ENCODE measurements at places on chromosomes 11 and 22.
A peak's percentile ranks its signal among the peaks of the same experiment; 100 is the strongest.

DNA sequence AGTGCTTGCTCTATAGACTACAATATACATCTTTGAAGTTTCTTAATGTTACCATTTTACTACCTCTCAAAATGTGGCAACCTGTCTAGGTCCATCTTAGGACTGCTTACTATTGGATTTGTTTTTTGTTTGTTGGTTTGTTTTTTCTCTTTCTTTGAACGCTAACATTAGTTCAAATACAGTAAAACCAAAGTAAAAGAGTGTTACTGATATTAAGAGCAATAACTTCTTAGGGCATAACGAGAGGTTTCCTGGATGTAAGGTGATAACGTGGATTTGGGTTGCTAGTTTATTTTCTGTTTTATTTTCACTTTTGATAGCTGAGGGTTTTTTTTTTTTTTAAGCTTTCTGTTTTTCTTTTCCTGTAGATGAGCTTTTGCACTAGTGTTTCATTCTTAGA, 43.6 kb downstream of the TMEM135 start:
- DNase-seq, result no peak

DNA sequence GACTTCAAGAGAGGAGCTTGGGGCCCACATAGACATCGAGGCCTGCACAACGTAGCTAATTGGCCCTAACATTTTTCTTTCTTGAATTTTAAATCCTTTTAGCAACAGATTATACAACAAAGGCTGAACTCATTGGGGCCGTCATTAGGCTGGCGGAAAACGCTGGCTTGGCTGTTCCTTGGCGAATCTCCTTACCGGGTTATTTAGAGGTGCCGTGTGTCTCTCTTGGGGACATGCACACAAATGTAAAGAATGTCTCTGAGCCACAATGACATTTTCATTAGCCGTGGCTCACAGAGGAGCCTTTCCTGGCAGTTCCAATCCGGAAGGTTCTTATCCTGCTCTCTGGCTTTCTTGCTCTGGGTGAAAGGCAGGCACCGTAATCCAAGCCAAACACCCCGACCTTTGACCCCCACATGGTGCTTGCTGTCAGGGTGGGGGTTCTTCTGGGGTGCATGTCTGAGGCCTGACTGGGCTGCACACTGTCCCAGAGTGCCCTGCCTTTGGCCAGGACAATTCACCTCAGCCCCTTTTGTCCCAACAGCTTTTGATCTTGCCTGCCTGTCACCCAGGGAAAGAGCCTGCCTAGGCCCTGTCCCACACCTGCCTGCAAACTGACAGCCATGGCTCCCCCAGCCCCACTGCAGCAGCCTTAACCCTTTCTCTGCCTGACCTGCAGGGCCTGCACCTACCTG, 9.2 kb upstream of the FGF3 start:
- no peak for DNase-seq

DNA sequence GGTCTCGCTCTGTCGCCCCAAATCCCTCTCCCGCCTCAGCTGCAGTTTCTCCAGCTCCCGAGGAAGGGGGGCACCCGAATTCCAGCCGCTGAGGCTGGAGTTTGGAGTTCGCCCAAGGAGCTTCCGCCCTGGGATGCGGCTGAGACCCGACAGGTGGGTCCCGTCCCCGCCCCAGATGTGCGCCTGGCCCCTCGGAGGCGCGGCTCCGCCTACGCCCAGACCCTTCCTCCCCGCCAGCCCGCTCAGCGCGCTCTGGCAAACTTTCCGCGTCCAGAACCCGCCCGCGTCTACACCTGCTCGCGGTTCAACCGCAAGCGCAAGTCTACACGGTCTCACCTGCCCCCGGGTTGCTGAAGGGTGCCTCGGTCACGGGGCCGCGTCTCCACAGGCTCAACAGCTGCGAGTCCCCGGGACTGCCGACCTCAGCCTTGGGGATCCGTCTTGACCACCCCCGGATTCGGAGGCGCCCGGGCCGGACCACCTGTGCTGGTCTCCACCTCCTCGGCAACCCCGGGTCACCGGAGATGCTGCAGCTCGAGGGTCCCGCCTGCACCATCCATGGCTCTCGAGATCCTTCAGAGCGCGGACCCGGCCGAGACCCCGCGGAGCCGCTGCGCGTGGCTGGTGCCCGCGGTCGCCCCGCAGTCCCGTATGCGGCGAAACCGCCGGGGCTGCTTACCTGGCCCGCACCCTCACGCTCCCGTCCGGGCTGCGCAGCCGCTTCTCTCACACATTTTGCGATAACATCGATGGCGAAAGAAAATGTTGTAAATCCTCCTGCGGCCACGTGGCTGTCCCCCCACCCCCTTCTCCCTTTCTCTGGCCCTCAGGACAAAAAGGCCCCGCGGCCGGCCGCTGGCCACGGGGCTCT, 63.6 kb downstream of the NFAM1 start:
- DNase-seq, result peak; percentile 8

GRCh38 chr11:120564573-120565311, 53.2 kb downstream of the GRIK4 start:
- DNase-seq, result no peak

- no peak for DNase-seq
Measured at GRCh38 chr11:62677714-62678113, 1.2 kb downstream of the UBXN1 start.

DNA sequence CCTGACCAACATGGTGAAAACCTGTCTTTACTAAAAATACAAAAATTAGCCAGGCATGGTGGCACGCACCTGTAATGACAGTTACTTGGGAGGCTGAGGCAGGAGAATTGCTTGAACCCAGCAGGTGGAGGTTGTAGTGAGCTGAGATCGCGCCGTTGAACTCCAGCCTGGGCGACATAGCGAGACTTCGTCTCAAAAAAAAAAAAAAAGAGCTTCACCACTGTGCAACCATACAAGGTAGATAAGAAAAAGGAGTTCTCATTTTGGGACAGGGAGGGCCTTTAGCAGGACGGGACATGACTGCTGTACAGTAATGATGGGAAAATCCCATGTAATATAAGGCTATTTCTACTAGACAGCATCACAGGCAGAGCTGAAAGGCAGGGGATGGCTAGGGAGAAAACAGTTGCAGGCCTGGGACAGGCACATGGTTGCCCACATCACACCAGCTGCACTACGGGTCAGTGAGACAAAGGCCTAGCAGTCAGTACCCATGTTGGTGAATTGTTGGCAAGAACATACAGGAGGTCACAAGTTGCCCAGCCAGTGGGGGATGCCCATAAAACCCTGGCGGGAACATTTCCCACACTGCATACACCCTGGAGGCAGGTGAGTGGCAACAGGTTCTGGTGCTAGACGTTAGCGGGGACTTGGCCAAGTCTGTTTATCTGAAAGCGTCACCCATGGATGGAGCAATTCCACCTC, 5.4 kb downstream of the TANGO2 start:
- DNase-seq, result no peak

- DNase-seq, result peak; percentile 2
Measured at GRCh38 chr11:127470306-127470884, 469.8 kb upstream of the KIRREL3 start.

GRCh38 chr22:47161631-47162030, 399.2 kb downstream of the TBC1D22A start:
- DNase-seq, result no peak

GRCh38 chr11:34240150-34240494, 117.7 kb downstream of the ABTB2 start:
- DNase-seq, result no peak

GRCh38 chr11:119672597-119672996, 56.4 kb downstream of the NECTIN1 start:
- DNase-seq, result no peak

DNA sequence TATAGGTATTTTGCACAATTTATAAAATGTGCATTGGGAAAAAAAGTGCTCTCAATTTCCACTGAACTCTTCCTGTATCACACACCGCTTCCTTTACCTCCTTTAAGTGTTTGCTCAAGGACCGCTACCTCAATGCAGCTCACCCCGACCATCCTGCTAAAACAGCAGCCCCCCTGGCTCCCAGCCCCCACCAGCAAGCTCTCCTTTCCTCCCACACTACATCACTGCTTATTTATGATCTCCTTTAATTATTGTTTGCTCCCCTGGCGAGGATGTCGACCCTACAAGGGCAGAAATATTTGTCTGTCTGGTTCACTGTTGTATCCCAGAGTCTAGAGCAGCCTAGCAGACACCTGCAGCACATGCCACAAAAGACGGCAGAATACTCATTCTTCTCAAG, 10.0 kb downstream of the SHANK2 start:
- DNase-seq, result no peak

DNA sequence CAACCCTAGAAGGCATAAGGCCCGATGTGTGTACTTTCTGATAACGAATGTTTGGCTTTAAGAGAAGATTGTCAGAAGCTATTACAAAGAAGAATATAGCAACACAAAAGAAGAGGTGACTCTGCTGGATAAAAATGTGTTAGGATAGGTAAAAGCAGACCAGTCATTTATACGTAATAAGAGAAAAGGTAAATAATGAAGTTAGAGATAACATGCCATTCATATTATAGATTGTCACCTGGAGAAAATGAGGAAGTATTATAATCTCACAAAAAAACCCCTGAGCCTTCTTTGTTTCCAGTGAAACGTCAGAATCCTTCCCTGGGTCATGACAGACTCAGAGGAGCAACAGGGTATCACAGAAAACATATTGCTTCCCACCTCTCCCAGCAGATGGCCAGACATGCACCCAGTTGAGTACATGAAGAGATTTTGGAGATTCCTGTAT, 36.1 kb downstream of the PPFIA1 start:
- DNase-seq, result peak; percentile 97

DNA sequence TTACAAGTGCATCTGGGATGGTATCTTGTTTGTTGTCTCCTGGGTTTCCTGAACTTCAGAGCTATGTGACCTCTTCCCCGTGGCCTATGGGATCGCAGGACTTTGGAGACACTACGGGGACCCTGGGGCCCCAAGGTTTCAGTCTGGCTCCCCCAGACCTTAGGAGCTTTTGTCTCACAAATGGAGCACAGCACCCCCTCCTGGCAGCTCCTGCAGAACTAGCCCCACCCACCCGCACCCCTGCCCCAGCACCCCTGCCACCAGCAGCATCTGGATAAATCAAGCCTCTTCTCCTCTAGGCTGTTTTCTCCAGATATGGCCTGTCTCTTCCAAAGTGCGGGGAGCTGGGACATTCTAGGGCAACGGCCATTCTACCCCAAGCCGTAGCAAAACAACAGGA, 10.4 kb downstream of the RCOR2 start:
- no peak for DNase-seq

DNA sequence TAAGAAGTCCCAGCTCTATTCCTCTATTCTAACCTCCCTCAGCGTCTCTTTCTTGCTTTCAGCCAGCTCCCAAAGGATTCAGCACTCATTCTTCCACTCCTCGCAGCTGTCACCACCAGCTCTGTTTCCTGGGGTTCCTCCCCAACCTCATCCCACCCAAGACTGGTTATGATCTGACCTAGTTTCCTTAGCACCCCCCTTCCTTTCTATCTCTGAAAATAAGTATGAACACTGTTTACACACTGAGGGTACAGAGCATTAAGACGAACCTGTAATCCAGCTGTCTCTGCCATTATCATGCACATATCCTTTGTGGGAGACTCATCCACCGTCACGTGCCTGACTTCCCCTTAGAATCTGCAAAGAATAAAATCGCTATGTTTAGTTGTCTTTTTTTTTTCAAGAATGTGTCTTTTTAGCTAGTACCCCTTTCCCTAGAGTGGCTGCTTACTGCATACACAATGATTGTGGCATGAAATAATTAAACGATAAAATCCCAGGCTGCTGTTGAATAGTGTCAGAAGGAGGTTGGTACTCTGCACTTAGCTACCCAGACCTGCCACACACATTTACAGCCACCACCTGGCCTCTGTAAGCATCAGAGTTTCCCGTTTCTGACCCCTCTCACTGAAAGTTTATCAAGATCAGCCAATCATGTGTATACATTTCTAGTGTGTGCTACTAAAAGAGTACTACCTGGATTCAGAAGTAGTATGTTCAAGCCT, 26.9 kb upstream of the CSTF3 start:
- DNase-seq, result peak; percentile 28

DNA sequence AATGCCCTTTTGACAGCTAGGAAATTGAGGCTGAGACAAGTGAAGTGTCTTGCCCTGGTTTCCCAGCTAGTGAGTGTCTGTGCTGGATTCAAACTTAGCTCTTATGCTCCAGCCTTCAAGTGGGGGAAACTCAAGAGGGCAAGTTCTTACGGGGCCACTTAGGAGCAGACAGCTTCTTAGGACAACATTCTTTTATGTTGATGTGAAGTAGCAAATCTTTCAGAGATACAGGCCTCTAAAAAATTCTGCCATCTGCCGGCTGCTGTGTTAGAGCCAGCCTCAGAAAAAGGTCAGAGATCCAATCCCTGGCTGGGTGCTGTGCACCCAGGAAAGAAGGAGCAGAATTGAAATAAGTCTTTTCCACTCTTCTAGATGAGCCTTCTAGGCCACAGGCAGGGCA, 26.6 kb downstream of the TIMP3 start:
- no peak for DNase-seq

DNA sequence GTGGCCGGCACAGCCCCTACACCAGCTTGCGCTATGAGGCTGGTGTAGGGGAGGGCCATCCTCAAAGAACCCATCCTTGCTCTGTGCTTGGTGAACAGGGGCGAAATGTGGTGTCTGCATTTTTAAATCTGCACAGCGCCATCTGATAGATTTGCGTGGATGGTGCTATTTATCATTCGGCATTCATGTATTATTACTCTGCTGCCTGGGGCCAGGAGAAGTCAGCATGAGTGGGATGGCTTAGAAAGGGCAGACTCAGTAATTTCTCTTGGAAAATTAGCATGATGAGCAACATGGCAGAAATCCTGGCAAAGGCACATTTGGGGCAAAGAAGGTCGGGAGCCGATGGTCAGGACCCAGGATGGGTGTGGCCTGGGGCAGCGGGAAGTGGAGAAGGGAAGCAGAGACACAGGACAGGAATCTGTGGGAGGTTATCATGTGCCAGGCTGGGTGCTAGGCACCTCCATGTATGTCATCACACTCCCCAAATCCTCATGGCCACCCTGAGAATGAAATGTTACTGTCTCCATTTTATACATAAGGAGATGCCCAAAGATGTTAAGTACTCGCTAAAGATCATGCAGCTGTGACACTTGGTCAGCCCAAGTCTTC, 149.0 kb downstream of the CEP164 start:
- DNase-seq, result no peak

- peak; percentile 46 for DNase-seq
Measured at GRCh38 chr11:9575260-9576240, 2.1 kb downstream of the WEE1 start.

GRCh38 chr11:88424881-88425280, 87.3 kb upstream of the CTSC start:
- no peak for DNase-seq

- no peak for DNase-seq
Measured at GRCh38 chr22:26489447-26490036, 5.9 kb downstream of the SRRD start.

Measured in PC-9 (cell line).